ENCODE measurements at places on chromosomes 6 and 20. TPM values are rescaled to one million over a fixed set of nuclear protein-coding genes. Genes with fewer than 3 reads are reported as not detected.

DNA sequence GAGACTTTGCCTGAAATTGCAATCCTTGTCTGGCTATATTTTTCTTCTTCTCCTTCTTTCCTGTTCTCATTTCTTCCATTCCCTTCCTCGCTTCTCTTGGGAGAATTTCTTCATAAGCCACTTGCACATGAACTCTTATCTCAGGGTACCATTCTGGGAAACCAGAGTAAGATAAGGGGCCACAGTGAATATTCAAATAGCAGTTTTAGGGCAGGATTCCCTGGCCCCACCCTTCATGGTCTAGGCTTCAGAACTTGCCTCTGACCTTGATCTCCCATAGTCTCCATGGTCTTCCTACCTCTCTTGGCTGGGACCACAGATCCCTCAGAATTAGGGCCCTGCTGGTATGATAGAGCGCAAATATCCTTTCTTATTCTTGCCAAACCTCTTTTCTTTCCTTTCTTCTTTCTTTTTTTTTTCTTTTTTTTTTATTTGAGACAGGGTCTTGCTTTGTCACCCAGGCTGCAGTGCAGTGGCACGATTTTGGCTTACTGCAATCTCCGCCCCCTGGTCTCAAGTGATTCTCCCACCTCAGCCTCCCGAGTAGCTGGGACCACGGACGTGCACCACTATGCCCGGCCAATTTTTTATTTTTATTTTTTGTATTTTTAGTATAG is 123.0 kb upstream of the CITED2 start:
- DNase-seq, result no peak

GRCh38 chr6:47303861-47304260 is 5.8 kb downstream of the TNFRSF21 start:
- DNase-seq, result no peak

GRCh38 chr6:11684901-11685480 is 93.6 kb downstream of the ADTRP start:
- no peak for DNase-seq

GRCh38 chr6:158624684-158625682 is 19.6 kb downstream of the DYNLT1 start:
- DNase-seq, result no peak

GRCh38 chr6:111842891-111843290 is 30.4 kb downstream of the FYN start:
- DNase-seq, result no peak

- no peak for DNase-seq
Measured at GRCh38 chr6:149259753-149260152, 57.8 kb upstream of the TAB2 start.

GRCh38 chr6:125918681-125919566 is 37.6 kb upstream of the HINT3 start:
- DNase-seq, result peak; percentile 64

- DNase-seq, result peak; percentile 1
Measured at GRCh38 chr6:45698046-45698445, 317.6 kb downstream of the CLIC5 start.

STXBP5 gene
- total RNA-seq, result 19.6 TPM

ULBP1 gene
- total RNA-seq, result 0.65 TPM

CMTR1 gene
- total RNA-seq, result 74.2 TPM
